Frontal cortex (tissue), 4 donors: ENCODE measurements at places on chromosomes 6 and 20. TPM values are rescaled to one million over a fixed set of nuclear protein-coding genes. Genes with fewer than 3 reads are reported as not detected.

Gene BMP6
- 4.9 TPM for total RNA-seq

Gene PHACTR3
- 40.8 TPM for total RNA-seq

Gene MAPK14
- total RNA-seq, result 34.2 TPM

Gene TULP4
- total RNA-seq, result 1,613 TPM

Gene RIPPLY2
- total RNA-seq, result 21.6 TPM

Gene LTA
- not detected for total RNA-seq

Gene TNFRSF6B
- not detected for total RNA-seq

Gene MAP7
- total RNA-seq, result 5.7 TPM

Gene PRIM2
- total RNA-seq, result 25.7 TPM

Gene HTR1B
- 5.3 TPM for total RNA-seq

Gene PXDC1
- 7.3 TPM for total RNA-seq

Gene ADGRB3
- total RNA-seq, result 158 TPM

Gene TFAP2B
- not detected for total RNA-seq

Gene SPATA25
- total RNA-seq, result 2.0 TPM

Gene LPA
- 1.2 TPM for total RNA-seq

Gene MRPS10
- 51.4 TPM for total RNA-seq

Gene VWA7
- under 0.01 TPM for total RNA-seq

Gene LZTS3
- 13.9 TPM for total RNA-seq

Gene SYNDIG1
- 26.1 TPM for total RNA-seq

Gene HRH3
- total RNA-seq, result 0.82 TPM

Gene SLC4A11
- total RNA-seq, result under 0.01 TPM

Gene C6orf52
- total RNA-seq, result 0.82 TPM

Gene ME1
- total RNA-seq, result 2.9 TPM

Gene HMGCLL1
- 68.9 TPM for total RNA-seq

Gene MCCD1
- total RNA-seq, result not detected

Gene TSBP1
- total RNA-seq, result not detected

Gene HEY2
- total RNA-seq, result 1.2 TPM

Gene C6orf118
- 5.3 TPM for total RNA-seq

Gene PRELID3B
- 68.9 TPM for total RNA-seq

Gene TAF8
- total RNA-seq, result 4.5 TPM

Gene HLA-DRA
- 2.0 TPM for total RNA-seq

Gene ZNF318
- total RNA-seq, result 9.8 TPM

Gene ZNF341
- total RNA-seq, result 2.4 TPM

Gene OR5V1
- not detected for total RNA-seq

Gene TFAP2A
- total RNA-seq, result not detected

Gene PLN
- 0.82 TPM for total RNA-seq

Gene R3HDML
- total RNA-seq, result not detected

Gene CCM2L
- 2.9 TPM for total RNA-seq

Gene PTCRA
- not detected for total RNA-seq

Gene TMEM217
- total RNA-seq, result 1.2 TPM

Gene CRYBG1
- total RNA-seq, result under 0.01 TPM
